Pulmonary artery endothelial cell (primary cell): ENCODE measurements at places on chromosomes 2 and 18.
A peak's percentile ranks its signal among the peaks of the same experiment; 100 is the strongest.

DNA sequence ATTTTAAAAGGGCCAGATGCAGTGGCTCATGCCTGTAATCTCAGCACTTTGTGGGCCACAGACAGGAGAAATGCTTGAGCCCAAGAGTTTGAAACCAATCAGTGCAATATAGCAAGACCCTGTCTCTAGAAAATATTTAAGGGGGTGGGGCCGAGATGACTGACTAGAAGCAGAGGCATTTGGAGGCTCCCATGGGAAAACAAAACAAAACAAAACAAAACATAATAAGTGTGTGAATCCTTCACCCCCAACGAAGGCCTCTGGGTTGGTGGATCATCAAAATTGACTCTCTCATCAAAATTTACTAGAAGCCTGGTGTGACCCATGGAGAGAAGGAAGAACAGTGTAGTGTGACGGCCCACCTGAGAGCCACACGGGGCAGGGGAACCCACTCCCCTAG is 560.9 kb downstream of the LRP1B start:
- DNase-seq, result no peak

- DNase-seq, result no peak
Measured at GRCh38 chr2:108820482-108820881, 33.9 kb downstream of the CCDC138 start.

- DNase-seq, result no peak
Measured at GRCh38 chr2:239945751-239946561, 79.2 kb downstream of the NDUFA10 start.

GRCh38 chr2:60520917-60521539 is 32.4 kb downstream of the BCL11A start:
- DNase-seq, result no peak

DNA sequence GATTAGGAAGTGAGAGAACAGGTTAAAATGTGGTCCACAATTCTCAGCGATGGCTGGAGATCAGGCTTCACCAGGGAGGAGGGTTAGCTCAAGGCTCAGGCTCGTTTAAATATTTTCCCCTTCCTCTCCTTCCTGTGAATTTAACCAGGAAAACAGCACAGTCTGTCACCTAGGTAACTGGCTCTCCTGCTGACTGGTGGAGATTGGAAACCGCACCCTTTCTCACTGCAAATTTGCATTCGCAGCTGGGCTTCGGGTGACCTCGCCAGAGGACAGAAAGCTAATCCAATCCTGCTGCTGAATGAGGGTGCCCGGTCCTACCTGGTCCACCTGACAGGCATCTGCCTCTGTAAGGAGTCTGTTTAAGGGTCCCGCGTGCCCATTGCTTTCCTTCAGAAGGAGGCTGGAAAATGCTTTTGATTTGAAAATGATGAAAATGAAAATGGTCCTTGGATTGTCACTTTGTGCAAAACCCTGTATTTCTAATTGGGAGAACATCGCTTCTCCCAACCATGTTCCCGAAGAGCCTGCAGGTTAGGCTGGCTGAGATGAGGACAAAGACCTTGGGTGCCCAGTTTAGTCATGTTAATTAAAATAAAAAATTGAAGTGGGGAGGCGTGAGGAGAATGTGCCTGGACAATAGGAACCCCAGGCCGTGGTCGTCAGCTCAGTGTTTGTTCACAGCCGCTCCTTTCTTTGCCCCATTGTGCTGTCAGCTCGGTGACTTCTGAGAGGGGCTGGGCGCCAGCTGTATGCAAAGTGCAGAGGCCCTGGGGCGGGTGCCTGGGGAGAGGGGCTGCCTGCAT is 43.4 kb upstream of the MTCL1 start:
- DNase-seq, result peak; percentile 13

GRCh38 chr18:25459814-25460213 is 107.8 kb upstream of the ZNF521 start:
- no peak for DNase-seq

GRCh38 chr2:155223781-155224406 is 525.4 kb downstream of the KCNJ3 start:
- no peak for DNase-seq

DNA sequence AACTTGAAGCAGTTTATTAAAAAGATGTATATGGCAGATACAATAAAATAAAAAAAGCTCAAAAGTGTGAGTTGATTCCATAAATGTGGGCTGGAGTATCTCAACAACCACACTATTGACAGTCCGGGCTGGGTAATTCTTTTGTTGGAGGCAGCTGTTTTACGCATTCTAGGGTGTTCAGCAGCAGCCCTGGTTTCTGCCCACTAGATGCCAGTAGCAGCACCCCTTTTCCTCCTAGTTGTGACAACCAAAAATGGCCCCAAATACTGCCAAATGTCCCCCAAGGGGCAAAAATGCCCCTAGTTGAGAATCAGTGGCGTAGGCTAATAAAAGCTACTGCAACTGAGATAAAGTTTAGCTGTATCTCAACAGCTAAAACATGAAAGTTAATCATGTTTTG is 44.8 kb downstream of the CHMP3 start:
- DNase-seq, result no peak

GRCh38 chr2:46086578-46087070 is 210.6 kb upstream of the EPAS1 start:
- no peak for DNase-seq

GRCh38 chr2:241017228-241017940 is 19.0 kb downstream of the SNED1 start:
- DNase-seq, result no peak

DNA sequence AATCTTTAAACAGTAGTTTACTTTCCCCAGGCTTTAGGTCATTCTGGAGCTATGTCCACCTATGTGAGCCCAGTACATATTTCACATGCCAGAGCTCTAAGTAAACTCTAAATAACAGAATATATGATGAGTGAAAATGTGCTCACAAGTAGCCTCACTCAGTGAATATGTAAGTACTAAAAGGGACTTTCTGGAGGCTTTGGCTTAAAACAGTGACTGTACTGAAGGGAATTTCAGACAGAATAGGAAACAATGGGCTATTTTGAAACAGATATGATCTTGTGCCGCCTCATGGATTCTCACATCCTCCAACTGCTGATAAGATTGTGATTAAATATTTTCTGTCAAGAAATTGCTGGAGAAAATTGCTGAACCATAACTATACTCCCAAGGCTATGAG is 747.9 kb downstream of the SOCS6 start:
- DNase-seq, result peak; percentile 88

- peak; percentile 58 for DNase-seq
Measured at GRCh38 chr2:40962026-40962425, 510.1 kb upstream of the SLC8A1 start.

DNA sequence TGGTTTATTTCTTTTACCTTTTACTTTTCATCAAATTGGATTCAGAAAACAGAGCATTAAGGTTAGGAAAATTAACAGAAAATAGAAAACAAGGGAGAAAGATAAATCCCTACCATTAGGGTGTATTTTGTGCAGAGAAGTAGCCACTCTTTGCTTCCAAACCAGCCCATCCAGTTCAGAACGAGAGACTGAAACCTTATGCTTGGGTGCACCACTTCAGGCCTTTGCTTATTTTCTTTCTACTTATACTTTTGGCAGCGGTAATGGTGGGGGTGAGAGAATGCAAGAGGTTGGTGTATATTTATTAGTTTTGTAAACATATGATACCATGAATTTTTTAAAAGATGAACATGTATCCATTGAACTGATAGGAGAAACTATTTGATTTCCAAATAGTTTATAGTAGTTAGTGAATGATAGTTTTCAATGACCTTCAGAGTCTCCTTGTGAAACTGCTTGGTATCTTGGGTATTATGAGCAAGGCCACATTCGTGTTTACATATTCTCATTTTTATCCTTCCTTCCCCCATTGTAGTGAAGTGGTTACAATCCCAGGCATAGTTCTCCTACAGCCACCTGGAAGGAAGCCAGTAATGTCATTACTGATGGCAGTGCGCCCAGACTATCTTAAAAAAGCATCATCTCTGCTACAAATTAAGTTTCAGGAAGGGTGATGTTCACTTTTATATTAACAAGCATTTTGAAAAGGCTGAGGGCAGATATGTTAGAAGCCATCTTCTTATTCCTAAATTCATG is 60.8 kb downstream of the MFSD6 start:
- peak; percentile 84 for DNase-seq

- no peak for DNase-seq
Measured at GRCh38 chr2:231429901-231430300, 34.4 kb downstream of the NCL start.
